ENCODE measurements at places on chromosomes 16 and 17. TPM values are rescaled to one million over a fixed set of nuclear protein-coding genes. Genes with fewer than 3 reads are reported as not detected.

Gene WNT9B
- not detected for total RNA-seq

Gene HCRT
- total RNA-seq = not detected

Gene CACNG5
- total RNA-seq = not detected

Gene KCNH4
- total RNA-seq = 0.17 TPM

Gene TMEM132E
- 0.23 TPM for total RNA-seq

Gene NACA2
- not detected for total RNA-seq

Gene SNX20
- 2.8 TPM for total RNA-seq

Gene METTL9
- 232 TPM for total RNA-seq

Gene ACSM3
- 4.7 TPM for total RNA-seq

Gene MARCHF10
- total RNA-seq = not detected

Gene FBXW10
- total RNA-seq = 0.61 TPM

Gene HMOX2
- total RNA-seq = 63.8 TPM
